ENCODE measurements at places on chromosomes 4 and X.

DNA sequence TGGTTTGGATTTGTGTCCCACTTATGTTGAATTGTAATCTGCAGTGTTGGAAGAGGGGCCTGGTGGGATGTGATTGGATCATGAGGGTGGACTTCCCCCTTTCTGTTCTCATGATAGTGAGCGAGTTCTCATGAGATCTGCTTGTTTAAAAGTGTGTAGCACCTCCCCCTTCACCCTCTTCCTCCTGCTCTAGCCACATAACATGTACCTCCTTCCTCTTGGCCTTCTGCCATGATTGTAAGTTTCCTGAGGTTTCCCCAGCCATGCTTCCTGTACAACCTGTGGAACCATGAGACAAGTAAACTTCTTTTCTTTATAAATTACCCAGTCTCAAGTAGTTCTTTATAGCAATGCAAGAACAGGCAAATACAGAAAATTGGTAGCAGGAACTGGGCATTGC is 138.7 kb downstream of the INPP4B start:
- DNase-seq = no peak

DNA sequence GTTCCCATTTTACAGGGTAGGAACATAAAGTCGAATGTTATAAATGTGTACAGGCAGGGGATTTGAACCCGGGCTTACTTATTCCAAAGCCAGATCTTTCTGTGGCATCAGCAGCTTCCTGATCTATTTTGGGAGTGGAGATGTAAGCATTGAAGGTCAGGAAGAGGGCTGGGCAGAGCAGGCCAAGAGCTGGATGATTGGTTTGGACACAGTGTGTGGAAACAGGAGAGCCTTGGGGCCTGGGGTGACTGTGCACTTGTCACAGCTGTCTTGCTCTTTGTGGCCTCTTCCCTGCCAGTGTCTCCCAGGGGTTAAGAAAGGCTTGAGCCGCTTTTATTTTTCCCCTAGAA is 127.9 kb upstream of the ENPP6 start:
- no peak for DNase-seq

- DNase-seq = no peak
These were observed 11.2 kb downstream of the HNRNPD start for GRCh38 chr4:82362565-82362964.

- DNase-seq = no peak
These were observed 38.5 kb upstream of the BOD1L1 start for GRCh38 chr4:13665701-13666660.
